ENCODE measurements at places on chromosomes 13 and 19. TPM values are rescaled to one million over a fixed set of nuclear protein-coding genes. Genes with fewer than 3 reads are reported as not detected.

GRCh38 chr19:44587963-44588770 lies 25.2 kb upstream of the IGSF23 start:
- no peak overlapping the region for H3K27ac ChIP-seq
- no peaks in the 10 kb centered on the region for H3K36me3 ChIP-seq
- DNase-seq = no peak
- H3K27me3 ChIP-seq = no peaks in the 10 kb centered on the region

- H3K27me3 ChIP-seq = no peaks in the 10 kb centered on the region
- H3K27ac ChIP-seq = no peak overlapping the region
- DNase-seq = peak; percentile 29
- H3K4me1 ChIP-seq = peaks cover 7% of the 10 kb centered on the region
- no peak overlapping the region for H3K4me3 ChIP-seq
- peaks cover 5% of the 10 kb centered on the region for H3K36me3 ChIP-seq
These were observed 21.4 kb downstream of the FOXO1 start for GRCh38 chr13:40644838-40645604.

DNA sequence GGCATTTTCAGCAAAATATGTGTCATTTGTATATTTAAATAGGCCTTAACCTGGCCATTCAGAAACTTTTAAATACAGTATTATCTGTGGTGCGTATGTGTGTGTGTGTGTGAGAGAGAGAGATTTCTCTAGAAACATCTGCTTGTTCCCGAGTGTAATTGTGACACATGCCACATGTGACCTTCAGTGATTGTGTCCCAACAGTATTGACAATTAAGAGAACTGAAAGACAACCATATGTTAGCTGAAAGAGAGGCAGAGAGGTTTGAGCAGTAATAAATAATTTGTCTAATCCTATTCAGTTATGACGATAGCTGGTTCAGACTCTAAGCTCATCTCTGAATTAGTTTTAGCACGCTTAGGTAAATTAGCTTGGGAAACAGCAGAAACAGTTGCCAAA lies 1503.1 kb downstream of the PCDH9 start:
- no peaks in the 10 kb centered on the region for H3K36me3 ChIP-seq
- no peak overlapping the region for H3K27ac ChIP-seq
- no peak overlapping the region for H3K4me3 ChIP-seq
- no peak for DNase-seq

DNA sequence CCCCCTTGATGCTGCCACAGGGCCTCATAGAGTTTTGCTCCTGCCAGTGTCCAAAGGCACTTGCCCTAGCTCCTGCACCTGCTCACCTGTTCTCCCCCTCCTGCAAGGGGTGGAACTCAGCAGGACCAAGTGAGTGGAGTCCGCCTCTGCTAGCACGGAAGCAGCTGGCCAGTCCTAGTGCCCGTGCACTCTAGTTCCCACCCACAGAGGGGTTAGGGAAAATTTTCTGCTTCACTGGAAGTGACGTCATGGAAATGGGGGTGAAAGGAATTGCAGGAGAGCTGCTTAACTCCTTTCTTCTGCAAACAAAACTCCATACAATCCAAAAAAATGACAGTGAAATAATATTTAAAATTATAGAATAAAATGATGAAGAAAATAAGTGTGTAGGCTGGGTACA lies 609.7 kb upstream of the SLITRK1 start:
- DNase-seq = peak; percentile 20
- no peak overlapping the region for H3K27ac ChIP-seq
- H3K27me3 ChIP-seq = no peaks in the 10 kb centered on the region
- no peak overlapping the region for H3K4me3 ChIP-seq
- peaks cover 5% of the 10 kb centered on the region for H3K4me1 ChIP-seq
- no peaks in the 10 kb centered on the region for H3K36me3 ChIP-seq

DNA sequence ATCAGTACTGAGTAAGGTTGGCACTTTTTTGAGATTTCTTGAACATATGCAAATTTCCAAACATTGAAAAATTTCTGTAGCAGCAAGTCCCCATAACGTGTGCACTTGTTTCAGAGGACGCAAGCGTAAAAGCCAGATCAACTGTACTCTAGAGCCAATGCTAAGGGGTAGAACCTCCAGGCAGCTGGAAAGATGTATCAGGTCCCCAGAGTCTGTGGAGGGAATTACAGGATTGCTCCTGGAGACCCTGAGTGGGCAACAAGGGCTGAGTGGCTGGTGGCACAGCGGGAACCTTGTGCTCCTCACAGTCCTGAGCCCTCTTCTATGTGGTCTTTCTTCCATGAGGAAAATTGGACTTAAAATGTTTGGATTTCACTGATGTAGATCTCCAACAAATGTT lies 53.9 kb upstream of the AMER2 start:
- no peaks in the 10 kb centered on the region for H3K4me1 ChIP-seq
- H3K36me3 ChIP-seq = no peaks in the 10 kb centered on the region
- H3K4me3 ChIP-seq = no peak overlapping the region
- H3K27ac ChIP-seq = no peak overlapping the region

GRCh38 chr19:12937093-12937926 lies 1.1 kb upstream of the CALR start:
- peak overlapping the region; percentile 99 for H3K4me3 ChIP-seq
- H3K36me3 ChIP-seq = peaks cover 34% of the 10 kb centered on the region
- peaks cover 12% of the 10 kb centered on the region for H3K4me1 ChIP-seq

- DNase-seq = no peak
- H3K27me3 ChIP-seq = no peaks in the 10 kb centered on the region
- peaks cover 4% of the 10 kb centered on the region for H3K4me1 ChIP-seq
- no peak overlapping the region for H3K27ac ChIP-seq
- peaks cover 15% of the 10 kb centered on the region for H3K36me3 ChIP-seq
These were observed 595 bp downstream of the ZNF440 start for GRCh38 chr19:11814700-11815035.

DNA sequence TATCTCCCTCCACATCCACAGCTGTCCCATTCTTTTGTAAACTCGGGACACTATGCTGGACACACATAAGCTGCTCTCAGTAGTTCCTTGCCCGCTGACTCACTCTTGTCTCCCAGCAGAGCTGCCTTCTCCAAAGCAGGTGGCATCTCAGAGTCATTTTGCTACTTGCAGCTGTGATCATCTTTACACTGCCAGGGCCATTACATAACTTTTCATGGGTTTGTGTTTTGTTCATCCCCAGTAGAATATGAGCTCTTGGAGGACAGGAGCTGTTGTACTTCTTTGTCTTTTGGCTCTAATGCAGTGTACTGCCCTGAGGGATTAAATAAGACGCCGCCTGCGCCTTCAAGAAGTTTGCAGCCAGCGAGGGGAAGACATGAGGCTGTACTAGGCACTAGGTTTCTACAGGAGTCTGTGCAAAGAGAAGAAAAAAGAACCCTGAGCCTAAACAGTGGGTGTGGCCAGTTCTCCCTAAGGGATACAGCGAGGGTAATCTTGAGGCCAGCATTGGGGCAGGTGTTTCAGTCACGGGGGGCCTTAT lies 40.8 kb upstream of the GPR183 start:
- no peaks in the 10 kb centered on the region for H3K4me1 ChIP-seq
- H3K27me3 ChIP-seq = no peaks in the 10 kb centered on the region
- no peak for DNase-seq

DNA sequence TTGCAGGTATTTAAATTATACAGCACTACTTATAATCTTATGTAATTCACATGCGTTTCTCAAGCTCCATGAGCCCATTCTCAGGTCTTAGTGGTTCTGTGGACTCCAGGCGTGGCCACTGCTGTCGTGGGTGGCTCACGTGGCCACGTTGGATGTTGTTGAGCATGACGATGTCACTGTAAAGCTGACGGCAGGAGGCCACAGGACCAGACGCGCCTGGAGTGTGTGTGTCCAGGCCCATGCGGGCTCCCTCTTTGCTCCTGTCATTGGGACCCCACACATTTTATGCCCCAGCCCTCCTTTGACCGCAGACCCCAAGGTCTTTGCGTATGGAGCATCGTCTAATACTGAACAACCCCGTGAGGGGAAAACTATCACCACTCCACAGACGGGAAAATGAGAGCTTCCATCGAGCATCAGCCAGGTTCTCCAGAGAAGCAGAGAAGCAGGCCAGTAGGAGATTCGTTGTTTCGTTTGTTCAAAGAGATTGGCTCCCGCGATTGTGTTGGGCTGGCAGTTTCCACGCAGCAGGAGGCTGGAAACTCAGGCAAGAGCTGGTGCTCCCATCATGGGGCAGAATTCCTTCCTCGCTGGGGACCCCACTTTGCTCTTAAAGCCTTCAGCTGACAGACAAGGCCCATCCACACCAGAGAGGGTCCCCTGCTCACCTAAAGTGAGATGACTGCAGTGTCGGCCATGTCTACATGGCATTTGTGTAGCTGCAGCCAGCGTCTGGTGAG lies 129.3 kb upstream of the SPACA7 start:
- no peaks in the 10 kb centered on the region for H3K4me1 ChIP-seq
- no peak for DNase-seq
- H3K27ac ChIP-seq = no peak overlapping the region
- no peak overlapping the region for H3K4me3 ChIP-seq
- H3K27me3 ChIP-seq = no peaks in the 10 kb centered on the region

DNA sequence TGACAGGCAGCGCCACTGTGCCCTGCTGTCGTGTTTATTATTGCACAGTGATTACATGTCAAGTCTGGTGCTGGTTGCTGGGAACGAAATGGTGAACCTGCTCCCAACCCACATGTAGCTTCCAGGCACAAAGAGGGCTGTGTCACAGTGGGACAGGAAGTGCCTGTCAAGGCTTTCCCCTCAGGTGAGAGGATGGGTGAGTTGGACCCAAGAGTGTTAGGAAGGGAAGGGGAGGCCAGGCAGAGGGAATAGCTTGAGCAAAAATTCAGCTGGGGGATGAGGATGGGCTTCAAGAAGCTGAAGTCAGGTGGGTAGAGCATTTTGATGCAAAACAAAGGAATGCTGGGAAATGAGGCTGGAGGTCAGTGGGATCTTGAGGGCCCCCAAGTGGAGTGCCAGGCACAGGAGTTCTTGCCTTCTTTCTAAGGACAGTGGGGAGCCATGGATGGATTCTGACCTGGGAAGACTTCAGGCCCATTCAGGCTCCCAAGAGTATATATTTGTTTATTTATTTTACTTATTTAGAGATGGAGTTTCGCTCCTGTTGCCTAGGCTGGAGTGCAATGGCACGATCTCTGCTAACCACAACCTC lies 8.5 kb upstream of the QTRT1 start:
- DNase-seq = peak; percentile 66
- no peak overlapping the region for H3K27ac ChIP-seq
- no peak overlapping the region for H3K4me3 ChIP-seq
- H3K27me3 ChIP-seq = no peaks in the 10 kb centered on the region

DNA sequence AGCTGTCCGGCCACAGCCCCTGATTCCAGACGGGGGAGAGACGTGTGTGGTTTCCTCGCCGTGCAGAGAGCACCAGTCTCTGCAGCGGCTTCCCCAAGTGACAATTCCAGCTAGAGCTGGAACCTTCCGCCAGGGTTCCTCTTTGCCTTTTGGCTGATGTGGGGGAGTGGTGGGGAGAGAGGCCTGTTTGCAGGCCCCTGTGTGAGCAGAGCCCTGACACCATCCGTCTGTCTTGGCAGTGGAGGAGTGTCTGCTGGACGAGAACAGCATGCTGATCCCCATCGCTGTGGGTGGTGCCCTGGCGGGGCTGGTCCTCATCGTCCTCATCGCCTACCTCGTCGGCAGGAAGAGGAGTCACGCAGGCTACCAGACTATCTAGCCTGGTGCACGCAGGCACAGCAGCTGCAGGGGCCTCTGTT lies 25.0 kb downstream of the LAMP1 start:
- no peak overlapping the region for H3K4me3 ChIP-seq
- no peak overlapping the region for H3K27ac ChIP-seq
- DNase-seq = peak; percentile 43

- no peak overlapping the region for H3K27ac ChIP-seq
These were observed 27.6 kb upstream of the MATK start for GRCh38 chr19:3813473-3814392.

- no peak for DNase-seq
- no peaks in the 10 kb centered on the region for H3K27me3 ChIP-seq
- H3K4me3 ChIP-seq = no peak overlapping the region
- no peaks in the 10 kb centered on the region for H3K4me1 ChIP-seq
These were observed 27.9 kb upstream of the RCBTB2 start for GRCh38 chr13:48560657-48561337.

DNA sequence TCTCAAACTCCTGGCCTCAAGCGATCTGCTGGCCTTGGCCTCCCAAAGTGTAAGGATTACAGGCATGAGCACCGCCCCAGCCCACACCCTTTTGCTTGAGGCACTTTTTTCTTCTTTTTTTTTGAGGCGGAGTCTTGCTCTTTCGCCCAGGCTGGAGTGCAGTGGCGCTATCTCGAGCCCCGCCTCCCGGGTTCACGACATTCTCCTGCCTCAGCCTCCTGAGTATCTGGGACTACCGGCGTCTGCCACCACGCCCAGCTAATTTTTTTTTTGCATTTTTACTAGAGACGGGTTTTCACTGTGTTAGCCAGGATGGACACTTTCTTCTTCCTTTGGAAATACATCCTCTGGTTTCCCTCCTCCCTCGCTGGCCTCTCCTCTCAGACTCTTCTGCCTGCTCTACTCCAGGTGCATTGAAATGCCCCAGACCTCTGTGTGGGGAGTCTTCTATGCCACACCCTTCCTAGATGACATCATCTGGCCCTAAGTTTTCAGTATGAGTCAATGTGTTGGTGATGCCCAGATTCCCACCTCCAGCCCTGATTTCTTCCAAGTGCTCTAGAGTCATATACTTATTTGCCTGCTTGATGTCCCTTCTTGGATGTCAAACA lies 20.7 kb upstream of the TPT1 start:
- no peaks in the 10 kb centered on the region for H3K4me1 ChIP-seq
- no peak for DNase-seq
- no peak overlapping the region for H3K4me3 ChIP-seq
- no peaks in the 10 kb centered on the region for H3K27me3 ChIP-seq
- H3K36me3 ChIP-seq = peaks cover 59% of the 10 kb centered on the region

DNA sequence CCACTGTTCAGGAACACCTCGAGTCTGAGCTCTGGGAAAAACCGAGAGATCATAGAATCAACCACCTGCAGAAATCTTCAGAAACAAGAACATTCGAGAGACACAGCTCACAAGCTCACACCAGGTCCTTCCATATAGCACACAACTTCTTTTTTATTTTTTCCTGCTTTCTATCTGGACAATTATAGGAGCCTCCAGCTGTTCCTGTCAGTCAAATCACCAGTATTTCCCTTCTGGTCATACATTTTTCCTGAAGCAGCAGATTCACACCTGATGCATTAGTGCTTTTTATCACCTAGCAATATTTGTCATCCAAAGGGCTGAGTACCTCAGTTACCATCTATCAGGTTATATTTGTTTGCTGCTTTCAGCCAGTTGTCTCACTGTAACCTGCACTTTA lies 323.5 kb downstream of the FOXO1 start:
- DNase-seq = no peak
- H3K27ac ChIP-seq = no peak overlapping the region
- peaks cover 20% of the 10 kb centered on the region for H3K4me1 ChIP-seq
- H3K36me3 ChIP-seq = no peaks in the 10 kb centered on the region
- no peaks in the 10 kb centered on the region for H3K27me3 ChIP-seq

GRCh38 chr13:113656003-113656588 lies 1.9 kb downstream of the ATP4B start:
- no peaks in the 10 kb centered on the region for H3K4me1 ChIP-seq
- DNase-seq = no peak
- no peak overlapping the region for H3K27ac ChIP-seq
- H3K27me3 ChIP-seq = no peaks in the 10 kb centered on the region

- peaks cover 3% of the 10 kb centered on the region for H3K4me1 ChIP-seq
- H3K27me3 ChIP-seq = peaks cover 77% of the 10 kb centered on the region
- peak overlapping the region; percentile 98 for H3K27ac ChIP-seq
- H3K4me3 ChIP-seq = peak overlapping the region; percentile 82
- no peak for DNase-seq
- peaks cover 5% of the 10 kb centered on the region for H3K36me3 ChIP-seq
These were observed 12.4 kb downstream of the ZIC5 start for GRCh38 chr13:99959127-99959539.

Gene NCR1
- 24.2 TPM for total RNA-seq

Gene GYS1
- total RNA-seq = 69.1 TPM

Gene ZNF98
- total RNA-seq = not detected

Gene KCNN4
- not detected for total RNA-seq

Gene DENND1C
- 1.7 TPM for total RNA-seq
